ENCODE measurements at places on chromosomes 5 and 9.

- no peak for DNase-seq
These were observed 16.0 kb upstream of the SLC22A4 start for GRCh38 chr5:132277971-132278853.

GRCh38 chr5:75961818-75962217 lies 121.4 kb upstream of the SV2C start:
- no peak for DNase-seq

DNA sequence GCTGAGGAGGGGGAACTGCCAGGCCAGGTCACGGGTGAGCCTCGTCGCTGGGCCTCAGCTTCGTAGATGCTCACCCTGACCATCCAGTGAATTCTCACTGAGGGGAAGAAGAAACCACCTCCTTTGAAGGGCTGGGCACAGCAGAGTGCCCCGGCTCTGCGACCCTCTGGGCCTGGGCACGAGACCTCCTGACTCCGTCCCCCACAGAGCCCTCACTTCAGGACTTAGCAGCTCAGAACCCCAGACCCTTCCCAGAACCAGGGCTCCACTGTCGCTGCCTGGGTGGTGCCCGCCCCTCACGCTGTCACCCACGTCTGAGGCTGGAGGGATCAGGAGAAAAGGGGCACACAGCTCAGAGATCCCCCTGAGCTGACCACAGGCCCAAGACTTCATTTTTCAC lies 34.3 kb upstream of the TMEM250 start:
- DNase-seq, result no peak

- no peak for DNase-seq
These were observed 102.2 kb upstream of the SLCO6A1 start for GRCh38 chr5:102600964-102601363.

GRCh38 chr5:78903861-78904260 lies 81.2 kb downstream of the ARSB start:
- no peak for DNase-seq

GRCh38 chr5:67178966-67179365 lies 17.6 kb downstream of the CD180 start:
- DNase-seq, result no peak

DNA sequence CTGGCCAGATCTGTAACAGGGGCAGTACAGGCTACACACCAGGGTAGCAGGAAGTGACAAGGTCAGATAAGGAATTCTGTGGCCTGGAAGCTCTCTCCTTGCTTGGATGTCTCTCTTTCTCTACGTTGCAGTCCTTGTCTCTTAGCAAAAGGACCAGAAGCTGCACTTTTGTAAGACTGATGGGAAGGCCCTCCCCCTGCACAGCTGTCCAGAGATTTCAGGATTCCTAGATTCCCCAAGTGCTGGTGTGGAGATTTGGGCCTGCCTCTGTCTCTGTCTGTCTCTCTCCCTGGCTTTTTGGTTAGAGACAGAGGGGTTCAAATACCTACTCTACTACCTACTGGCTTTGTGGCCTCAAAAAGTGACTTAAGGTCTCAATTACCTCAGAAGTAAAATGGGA lies 10.0 kb upstream of the CNTFR start:
- DNase-seq, result no peak

DNA sequence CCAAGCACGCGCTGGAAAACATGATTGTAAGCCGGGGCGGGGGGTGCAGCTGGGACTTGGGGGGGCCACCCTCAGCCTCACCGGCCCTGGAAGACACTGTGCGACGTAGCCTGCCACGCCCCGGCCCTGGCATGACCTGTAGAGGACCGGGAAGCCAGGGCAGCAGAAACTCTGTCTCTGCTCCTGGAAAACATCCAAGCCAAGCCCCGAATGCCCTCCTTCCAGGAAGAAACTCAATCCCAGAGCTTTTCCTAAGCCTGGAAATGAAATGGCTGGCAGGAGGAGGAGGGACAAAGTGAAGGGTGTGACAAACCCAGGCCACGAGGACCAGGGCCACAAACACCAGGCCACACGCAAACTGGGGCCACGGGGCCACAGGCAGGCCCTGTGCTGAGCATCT lies 55.4 kb downstream of the KCNT1 start:
- no peak for DNase-seq

- DNase-seq, result peak; percentile 37
These were observed 1.7 kb downstream of the CBY3 start for GRCh38 chr5:179679014-179679674.

DNA sequence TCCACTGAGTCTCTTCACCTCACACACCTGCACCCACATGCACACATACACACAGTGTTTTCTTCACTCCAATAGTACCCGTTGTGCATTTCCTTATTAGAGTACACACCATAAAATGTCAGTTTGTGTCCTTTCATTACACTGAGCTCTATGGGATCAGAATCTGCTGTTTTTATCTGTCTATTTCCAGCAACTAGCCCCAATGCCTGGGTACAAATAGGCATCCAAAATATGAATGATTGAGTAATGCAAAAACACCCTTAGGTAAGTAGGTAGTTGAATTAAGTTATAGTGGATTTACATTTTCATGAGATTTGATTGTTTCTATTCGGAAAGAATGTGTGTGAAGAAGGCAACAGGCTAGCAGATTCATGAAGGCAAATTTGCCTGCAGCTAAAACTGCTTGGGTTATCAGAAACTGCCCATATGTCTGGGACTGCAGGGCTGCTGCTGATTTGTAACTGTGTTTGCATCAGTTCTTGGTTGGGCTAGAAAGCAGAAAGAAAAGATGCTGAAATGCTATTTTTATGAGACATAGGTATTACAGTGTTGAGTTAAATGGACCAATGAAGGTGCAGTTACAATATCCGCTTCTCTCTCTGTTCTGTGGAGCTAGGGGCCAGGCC lies 26.9 kb downstream of the PPP3R2 start:
- no peak for DNase-seq

GRCh38 chr9:21679432-21679831 lies 123.0 kb upstream of the MTAP start:
- DNase-seq, result no peak

DNA sequence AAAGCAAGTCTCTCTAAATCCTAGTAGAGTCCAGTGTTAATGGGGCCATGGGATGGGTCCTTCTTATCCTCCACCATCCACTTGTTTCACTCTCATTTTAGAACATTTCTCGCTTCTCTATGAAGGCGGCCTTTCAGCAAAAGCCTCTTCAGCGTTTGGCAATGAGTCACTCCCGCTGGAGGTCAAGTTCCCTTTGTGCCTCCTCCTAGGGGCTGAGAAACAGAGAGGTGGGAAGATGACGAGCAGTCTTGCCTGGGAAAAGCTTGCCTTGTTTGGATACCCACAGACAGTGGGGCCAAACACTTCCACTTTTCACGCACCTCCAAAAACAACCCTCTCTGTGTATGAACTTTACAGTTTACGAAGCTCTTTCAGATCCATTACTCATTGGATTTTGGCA lies 168.8 kb downstream of the GABBR2 start:
- DNase-seq, result no peak

- no peak for DNase-seq
These were observed 46.7 kb downstream of the GDNF start for GRCh38 chr5:37792975-37793631.

GRCh38 chr5:36870399-36871040 lies 6.0 kb upstream of the NIPBL start:
- DNase-seq, result peak; percentile 88

DNA sequence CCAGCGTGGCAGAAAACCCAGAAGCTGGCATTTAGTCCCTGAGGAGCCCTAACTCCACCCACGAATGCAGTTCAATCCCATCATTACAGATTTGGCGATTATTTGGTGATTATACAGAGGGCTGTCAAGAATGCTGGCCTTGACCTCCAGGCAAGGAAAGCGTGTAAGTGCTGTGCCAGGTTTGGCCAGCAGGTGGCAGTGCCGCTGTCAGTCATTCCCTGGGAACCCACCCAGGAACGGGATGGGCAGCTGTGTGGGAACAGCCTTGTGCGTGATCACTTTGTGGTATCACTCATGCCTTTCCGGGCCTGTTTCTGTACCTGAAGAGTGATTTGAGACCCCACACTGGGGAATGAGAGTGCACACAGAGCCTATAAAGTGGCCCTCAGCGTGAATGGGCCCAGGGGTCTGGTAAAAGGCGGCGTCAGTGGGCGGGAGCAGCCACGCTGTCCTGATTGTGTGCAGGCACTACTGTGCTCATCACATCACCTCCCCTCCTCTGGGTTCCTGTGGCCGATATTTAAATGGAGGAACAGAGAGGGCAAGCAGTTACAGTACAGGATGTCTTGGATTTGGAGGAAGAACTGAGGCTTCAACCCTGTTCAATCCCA lies 215.6 kb downstream of the ROR2 start:
- DNase-seq, result peak; percentile 30

DNA sequence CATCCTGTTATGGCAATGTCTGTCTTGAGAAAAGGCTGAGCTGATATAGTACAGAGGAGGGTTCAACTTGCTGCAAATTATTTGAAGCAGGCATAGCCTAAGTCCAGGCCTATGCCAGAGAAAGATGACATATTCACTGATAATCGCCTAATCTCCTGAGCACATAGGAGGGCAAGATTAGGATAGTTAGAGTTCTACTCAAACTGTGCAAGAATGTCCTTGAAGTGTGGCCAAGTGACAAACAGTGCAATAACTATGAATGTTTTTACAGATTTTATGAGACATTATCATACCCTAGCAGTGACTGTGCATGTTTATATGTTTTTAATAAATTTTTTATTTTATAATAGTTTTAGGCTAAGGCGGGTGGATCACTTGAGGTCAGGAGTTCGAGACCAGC lies 96.2 kb downstream of the TSSK1B start:
- DNase-seq, result no peak

- no peak for DNase-seq
These were observed 210.1 kb downstream of the EPB41L4A start for GRCh38 chr5:112208699-112209615.

GRCh38 chr5:73199671-73200070 lies 26.7 kb downstream of the TMEM174 start:
- no peak for DNase-seq

DNA sequence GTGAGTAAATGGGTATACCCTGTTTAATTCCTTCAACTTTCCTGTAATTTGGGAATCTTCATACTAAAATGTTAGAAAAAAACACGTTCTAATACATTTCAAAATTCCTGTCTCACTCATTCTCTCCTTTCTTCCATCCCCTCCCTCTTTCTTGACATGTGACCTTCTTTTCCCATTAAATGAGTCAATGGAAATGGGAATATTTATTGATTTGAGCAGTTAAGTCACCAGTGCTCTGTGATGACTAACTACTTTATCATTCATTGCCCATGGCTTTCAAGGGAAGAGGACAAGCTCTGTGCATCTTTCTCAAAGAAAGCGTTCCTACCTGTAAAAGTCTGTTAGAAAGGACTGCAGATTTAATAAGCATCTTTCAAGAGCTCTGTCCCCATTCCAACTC lies 144.4 kb upstream of the MAP3K1 start:
- no peak for DNase-seq

DNA sequence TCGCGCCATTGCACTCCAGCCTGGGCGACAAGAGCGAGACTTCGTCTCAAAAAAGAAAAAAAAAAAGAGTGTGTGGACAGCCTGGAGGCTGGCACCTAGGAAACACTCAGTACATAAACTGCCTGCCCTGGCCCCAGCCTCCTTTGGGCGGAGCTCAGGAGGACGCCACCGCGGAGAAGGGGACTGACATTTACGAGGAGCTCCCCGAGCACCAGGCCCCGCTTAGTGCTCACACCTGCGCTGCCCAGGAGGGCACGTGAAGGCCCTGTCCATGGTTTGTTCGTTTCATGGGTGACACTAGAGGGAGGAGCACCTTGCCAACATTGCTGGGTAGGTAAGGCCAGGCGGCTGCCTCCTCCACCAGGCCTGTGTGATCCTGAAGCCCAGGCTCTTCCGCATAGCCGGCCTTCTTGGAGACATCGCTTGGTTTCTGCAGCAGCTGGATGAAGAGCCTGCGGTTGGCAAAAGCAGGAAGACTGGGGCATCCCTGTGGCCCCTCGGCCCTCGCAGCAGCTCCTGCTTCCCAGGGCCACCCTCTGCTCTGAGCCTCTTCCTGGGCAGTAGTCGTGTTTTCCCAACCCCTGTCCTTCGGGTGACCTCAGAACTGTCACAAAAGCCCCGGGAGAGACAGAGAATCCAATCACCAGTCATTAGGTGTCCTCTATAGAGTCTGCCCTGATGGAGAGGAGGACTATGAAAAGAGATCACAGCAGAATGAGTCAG lies 26.2 kb upstream of the LAMC3 start:
- DNase-seq, result no peak

DNA sequence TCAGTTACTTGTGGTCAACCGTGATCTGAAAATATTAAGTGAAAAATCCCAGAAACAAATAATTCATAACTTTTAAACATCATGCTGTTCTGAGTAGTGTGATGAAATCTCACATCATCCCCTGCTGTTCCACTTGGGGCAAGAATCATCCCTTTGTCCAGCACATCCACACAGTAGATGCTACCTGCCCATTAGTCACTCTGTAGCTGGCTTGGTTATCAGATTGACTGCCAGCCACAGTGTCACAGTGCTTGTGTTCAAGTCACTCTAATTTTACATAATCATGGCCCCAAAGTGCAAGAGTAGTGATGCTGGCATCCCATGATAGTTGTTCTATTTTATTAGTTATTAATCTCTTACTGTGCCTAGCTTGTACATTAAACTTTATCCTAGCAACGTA lies 39.1 kb upstream of the CER1 start:
- DNase-seq, result no peak

DNA sequence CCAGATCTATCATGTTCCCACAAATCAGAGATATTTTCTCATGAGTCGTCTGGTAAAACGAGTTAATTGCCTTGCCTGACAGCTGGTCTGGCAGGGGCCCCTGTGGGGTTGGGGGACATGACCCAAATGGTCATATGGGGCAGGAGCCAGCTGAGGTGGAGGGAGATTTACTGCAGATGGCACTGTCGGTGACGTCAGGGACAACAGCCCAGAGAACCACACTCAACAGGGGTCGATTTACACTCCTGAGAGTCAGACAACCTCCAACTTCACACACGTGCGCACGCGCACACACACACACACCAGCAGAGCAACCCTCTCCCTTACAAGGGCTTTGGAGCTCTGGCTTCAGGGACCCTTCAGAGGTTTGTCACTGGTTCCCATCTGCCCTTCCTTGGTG lies 23.4 kb upstream of the GABRP start:
- no peak for DNase-seq

DNA sequence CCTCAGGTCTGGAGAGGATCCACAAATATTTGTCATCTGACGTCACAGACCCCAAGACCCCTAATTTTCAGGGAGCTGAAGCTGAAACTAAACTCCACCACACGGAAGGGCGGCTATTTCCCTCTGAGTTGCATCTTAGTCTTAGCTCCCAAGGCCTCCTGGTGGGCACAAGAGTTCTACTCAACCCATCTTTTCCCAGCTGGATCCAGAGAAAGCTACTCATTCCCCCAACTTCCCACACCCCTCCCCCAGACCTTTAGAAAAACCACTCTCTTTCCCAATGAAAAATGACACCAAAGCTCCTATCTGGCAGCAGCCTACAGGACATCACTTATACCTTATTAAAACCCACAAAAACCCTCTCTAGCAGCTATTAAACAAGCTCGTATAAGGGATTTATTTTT lies 67.1 kb upstream of the SLC1A1 start:
- no peak for DNase-seq

DNA sequence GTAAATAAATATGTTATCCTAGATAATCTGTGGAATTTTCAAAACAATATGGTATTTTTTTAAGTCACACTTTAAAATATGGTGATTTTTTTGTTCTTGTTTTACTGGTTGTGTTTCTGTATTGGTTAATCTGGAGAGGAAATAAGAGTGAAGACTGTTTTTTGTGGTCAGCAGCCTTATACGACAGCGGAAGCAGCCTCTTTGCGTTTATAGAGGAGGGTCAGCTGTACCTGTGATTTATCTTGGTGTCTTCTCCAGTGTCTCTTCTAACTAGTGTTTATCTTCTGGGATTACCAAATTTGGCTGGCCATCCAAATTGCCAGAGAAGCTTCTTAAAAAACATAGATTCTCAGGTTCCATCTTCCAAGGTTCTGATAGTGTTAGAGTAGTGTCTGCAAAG lies 58.7 kb downstream of the ICE1 start:
- DNase-seq, result no peak

Measured in NCI-H2081 (cell line).